Lower leg skin (tissue), 4 donors: ENCODE measurements at places on chromosomes 2 and 18.

DNA sequence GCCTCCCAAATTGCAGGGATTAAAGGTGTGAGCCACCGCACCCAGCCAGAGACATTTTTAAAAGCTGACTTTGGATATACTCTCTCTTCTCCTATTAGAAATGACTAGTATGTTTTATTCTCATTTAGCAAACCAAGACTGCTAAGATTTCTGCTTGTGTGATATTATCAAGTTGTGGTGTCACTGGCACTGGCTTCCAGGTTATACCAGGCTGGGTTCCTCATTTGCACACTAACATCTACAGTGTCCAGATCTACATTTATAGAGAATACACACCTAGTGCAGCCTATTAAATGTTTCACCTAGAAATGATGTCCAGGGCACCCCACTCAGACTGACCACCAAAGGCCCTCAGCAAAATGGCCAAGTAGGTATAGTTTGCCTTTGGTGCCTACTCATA is 265.3 kb upstream of the STON1 start:
- no peak for DNase-seq

- no peak for DNase-seq
Observed at GRCh38 chr2:101745711-101746694, 48.5 kb downstream of the MAP4K4 start.

GRCh38 chr2:137675584-137676327 is 288.5 kb upstream of the HNMT start:
- no peak for DNase-seq

- DNase-seq = no peak
Observed at GRCh38 chr2:157497638-157498314, 53.9 kb upstream of the CYTIP start.

GRCh38 chr18:77081390-77081778 is 51.2 kb downstream of the MBP start:
- no peak for DNase-seq

DNA sequence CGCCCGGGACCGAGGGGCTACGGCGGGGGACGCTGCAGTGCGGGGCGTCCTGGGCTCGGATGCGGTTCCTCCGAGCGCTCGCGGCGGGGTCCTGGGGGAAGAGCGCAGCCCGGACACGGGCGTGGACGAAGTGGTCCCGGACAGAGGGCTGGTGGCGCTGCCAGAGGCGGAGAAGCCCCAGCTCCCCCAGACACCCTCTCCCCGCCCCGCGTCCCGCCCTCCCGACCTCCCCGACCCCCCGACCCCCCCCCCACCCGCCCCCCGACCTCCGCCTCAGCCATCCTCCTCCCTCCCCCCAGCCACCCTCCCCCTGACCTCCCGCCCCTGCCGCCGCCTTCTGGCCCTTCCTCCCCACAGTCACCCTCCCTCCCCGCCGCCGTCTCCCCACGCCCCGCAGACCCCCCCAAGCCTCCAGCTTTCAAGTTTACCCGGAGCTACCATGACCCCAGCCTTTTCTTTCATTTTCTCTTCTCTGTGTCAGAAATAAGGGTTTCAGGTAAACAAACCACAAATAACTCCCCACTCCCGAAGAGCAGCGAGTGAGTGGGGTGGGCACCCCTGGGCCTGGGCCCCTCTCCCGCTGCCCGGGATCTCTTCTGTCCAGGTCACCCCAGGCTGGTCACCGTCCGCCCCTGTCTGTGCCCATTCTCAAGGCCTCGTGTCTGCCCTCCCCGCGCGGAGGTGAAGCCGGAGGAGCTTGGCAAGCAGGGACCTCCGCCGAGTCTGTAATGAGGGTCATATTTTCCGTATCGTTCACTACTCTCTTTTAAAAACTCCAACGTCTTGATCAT is 5.1 kb downstream of the NFATC1 start:
- DNase-seq = no peak

DNA sequence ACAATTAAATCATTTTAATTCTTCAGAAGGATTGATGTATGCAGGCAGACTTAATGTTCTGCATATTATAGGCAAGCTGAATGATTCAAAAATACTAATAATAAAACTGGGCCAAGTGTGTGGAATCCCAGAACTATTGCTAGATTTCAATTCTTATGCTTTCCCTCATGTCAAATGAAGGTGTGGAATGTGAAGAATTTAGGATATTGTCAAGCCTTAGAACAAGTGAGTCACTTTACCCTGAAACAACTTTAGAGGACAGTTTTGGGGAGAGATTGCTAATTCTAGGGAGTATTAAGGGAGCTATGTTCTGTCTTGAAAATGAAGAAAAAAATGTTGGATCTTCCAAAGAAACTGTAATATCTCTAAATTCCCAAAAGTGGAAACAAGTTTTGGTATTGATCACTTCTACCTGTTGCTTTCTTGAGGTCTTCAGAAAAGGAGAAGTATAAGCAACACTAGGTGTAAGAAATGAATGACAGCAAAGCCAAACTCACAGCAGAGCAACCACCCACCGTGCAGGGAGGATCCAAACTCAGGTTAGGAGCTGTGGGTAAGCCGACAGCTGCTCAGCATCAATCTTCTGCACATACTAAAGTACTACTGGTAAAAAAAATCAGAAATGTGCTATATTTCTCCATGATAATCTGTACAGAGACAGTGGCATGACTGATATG is 818.1 kb downstream of the SLC4A3 start:
- no peak for DNase-seq

- no peak for DNase-seq
Observed at GRCh38 chr2:18545384-18545783, 15.1 kb downstream of the RDH14 start.

- peak; percentile 89 for DNase-seq
Observed at GRCh38 chr2:238945433-238946150, 97.7 kb downstream of the TWIST2 start.

GRCh38 chr2:182970486-182970885 is 67.8 kb downstream of the NCKAP1 start:
- no peak for DNase-seq

DNA sequence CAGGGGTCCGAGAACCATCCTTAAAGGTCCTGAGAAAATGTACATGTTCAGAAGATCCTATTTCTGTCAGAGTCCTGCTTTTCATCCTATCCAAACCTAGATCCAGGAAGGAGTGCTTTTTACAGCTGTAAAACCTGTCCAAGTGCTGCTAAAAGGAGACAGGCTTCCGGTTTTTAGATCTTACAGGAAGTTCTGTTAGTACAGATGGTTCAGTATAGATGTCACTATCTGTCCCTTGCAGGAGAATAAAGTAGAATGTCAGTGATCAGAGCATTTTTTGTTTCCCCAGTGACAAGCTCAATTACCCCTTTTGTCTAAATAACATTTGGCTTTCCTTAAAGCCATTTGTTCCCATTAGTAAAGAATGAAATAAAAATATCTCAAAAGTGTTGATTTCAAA is 98.3 kb downstream of the NRP2 start:
- DNase-seq = no peak

DNA sequence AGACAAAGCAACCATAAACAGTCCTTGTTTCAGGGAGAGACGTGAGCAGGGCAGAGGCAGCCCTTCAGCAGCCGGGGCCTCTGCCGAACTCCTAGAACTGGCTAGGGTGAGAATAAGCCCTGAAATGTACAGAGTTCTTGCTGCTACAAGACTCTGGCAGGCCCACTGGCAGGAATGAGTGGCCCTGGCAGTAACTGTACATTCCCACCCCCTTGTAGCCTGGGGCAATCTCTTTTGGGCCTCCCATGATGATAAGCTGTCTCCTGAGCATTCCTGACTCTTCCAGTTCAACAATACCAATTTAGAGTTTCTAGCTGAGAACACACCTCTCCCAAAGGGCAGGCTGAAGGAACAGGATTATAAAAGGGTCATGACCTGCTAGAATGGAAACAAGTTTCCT is 54.3 kb downstream of the HAUS1 start:
- no peak for DNase-seq

GRCh38 chr18:49155410-49155809 is 204.6 kb upstream of the SMAD7 start:
- no peak for DNase-seq

DNA sequence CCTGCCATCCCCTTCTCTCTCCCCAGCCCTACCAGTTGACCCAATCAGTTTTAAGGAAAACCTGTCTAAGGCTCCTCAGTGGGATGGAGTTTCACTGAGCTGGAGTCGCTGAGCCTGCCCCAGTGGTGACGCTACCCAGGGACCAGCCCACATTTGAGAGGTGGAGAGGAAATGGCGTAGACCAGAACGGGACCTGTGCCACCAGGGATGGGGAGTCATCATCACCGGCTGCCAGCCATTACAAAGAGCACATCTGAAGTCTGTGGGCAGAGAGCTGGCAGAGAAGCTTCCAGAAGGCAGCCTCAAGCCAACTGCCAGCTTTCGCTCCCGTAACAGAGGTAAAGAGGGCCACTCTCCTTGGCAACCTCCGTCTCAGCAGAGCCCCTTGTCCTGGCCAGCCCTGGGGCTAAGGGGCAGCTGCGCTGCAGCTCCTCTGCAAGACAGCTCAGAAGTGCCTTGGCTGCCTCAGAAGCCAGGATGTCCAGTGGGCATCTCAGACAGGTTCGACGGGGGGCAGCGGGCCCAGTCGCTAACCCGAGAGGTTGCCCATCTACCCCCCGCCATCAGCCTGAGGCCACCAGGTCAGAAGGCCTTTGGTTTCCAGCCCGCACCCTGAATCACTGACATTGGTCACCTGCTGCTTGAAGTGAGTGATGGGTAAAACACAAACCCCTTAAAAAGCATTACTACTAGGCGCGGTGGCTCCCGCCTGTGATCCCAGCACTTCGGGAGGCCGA is 15.4 kb downstream of the SDC1 start:
- no peak for DNase-seq

- DNase-seq = no peak
Observed at GRCh38 chr2:224442071-224442967, 40.4 kb upstream of the FAM124B start.

GRCh38 chr18:13254971-13255927 is 36.7 kb downstream of the LDLRAD4 start:
- peak; percentile 53 for DNase-seq

DNA sequence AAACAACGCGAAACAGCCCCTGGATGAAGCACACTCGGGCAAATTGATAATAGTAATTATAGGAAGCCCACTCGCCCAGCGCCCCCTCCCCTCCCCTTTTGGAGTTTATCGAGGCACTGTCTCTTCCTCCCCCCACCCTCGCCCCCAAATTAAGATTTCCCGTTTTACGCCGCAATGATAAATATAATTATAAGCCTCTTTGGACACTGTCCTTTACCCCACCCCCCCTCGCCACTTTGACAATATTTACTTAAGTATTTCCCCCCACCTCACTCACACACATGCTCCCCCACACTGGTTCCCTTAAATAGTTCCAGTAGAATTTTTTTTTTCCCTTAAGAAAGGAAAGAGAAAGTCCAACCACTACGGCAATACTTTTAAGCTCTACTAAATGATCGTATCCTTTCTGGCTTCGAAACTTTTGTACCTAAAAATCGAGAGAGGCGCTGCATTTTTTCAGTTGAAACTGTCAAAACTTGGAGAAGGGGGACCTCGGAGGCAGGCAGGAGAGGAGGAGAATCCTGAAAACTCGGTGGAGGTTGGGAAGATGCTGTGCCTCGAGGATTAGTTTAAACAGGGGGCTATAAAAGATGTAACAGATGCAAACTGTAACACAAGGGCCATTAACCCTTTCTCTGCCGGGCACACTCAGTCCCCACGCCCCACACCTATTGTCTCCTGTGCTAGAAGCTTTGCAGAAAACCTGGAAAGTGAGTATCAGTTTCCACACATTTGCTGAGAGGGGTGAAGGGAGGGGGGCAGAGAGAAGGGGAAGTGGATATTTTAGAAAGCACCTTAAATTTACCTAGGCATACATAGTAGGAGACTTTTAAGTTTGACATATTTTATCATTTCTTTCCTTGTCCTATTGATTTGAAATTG is 1.8 kb downstream of the ZEB2 start:
- DNase-seq = no peak

- no peak for DNase-seq
Observed at GRCh38 chr18:46265196-46266156, 161.3 kb downstream of the HAUS1 start.

GRCh38 chr2:164917296-164917903 is 37.9 kb downstream of the SLC38A11 start:
- DNase-seq = peak; percentile 27

- no peak for DNase-seq
Observed at GRCh38 chr2:120176526-120176925, 46.7 kb downstream of the TMEM185B start.

GRCh38 chr2:39925312-39925711 is 146.3 kb upstream of the THUMPD2 start:
- DNase-seq = no peak

DNA sequence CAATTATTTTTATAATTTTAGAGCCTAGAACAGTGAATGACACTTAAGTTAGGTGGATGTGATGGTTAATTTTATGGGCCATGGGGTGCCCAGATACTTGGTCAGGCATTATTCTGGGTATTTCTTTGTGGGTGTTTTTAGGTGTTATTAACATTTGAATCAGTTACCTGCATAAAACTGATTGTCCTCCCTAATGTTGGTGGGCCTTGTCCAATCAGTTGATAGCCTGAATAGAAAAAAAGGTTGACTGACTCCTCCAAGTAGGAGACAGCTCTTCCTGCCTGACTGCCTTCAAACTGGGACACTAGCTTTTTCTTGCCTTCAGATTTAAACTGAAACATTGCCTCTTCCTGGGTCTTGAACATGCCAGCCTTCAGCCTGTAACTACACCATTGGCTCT is 312.9 kb upstream of the FIGN start:
- DNase-seq = no peak

DNA sequence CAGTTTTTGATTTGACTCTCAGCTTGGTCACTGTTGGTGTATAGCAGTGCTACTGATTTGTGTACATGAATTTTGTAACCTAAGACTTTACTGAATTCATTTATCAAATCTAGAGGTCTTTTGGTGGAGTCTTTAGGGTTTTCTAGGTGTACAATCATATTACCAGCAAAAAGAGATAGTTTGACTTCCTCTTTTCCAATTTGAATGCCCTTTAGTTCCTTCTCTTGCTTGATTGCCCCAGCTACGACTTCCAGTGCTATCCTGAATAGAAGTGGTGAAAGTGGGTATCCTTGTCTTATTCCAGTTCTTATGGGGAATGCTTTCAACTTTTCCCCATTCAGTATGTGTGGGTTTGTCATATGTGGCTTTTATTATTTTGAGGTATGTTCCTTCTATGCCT is 312.9 kb upstream of the REV1 start:
- no peak for DNase-seq

DNA sequence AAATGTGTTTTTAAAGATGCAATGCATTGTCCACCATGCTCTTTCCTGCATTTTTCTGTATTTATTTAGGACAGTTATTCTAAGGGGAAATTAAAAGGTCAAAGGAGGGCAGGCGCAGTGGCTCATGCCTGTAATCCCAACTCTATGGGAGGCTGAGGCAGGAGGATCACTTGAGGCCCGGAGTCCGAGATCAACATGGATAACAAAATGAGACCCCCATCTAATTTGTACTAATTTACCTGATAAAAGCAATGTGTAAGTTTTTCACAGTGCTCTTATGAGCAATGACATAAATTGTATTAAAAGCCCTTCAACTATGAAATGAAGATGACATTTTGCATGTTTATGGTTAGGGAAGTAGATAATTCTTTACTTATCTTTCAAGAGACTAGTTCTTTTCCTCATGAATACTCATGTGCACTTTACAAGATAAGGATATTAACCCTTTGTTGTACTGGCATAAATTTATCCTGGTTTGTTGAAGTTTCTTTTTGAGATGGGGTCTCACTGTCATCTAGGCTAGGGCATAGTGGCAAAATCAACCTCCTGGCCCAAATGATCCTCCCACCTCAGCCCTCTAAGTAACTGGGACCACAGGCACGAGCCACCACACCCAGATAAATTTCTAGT is 9.7 kb downstream of the HSBP1L1 start:
- no peak for DNase-seq
